ENCODE measurements at places on chromosomes 7 and 10. TPM values are rescaled to one million over a fixed set of nuclear protein-coding genes. Genes with fewer than 3 reads are reported as not detected.

The GPR146 gene
- 8.7 TPM for total RNA-seq

The ANKRD61 gene
- total RNA-seq = not detected

- H3K27ac ChIP-seq = no peak overlapping the region
- no peak for DNase-seq
- no peaks in the 10 kb centered on the region for H3K36me3 ChIP-seq
- H3K4me3 ChIP-seq = no peak overlapping the region
- H3K4me1 ChIP-seq = no peaks in the 10 kb centered on the region
Measured at GRCh38 chr10:101319241-101319915, 34.6 kb upstream of the BTRC start.

The CDHR3 gene
- 8.6 TPM for total RNA-seq

DNA sequence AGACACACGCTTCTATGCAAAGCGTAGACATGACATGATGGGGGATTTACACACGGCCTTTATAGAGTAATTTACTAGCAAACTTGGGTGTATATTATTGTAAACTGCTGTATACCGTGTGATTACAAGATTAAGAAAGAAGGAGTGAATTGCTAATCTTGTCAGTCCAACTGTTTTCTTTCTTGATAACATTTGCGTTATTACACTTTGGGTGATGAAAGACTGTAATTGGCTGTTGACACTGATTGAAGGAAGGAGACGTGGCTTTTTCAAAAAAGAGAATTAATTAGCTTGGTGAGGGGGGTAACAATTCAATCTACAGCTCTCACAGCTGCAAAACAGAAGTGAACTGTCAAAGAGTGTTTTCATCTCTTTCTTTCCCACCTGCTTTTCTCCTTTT is 32.7 kb downstream of the SLC35B4 start:
- no peak overlapping the region for H3K4me3 ChIP-seq
- no peaks in the 10 kb centered on the region for H3K4me1 ChIP-seq
- H3K27ac ChIP-seq = no peak overlapping the region
- no peaks in the 10 kb centered on the region for H3K36me3 ChIP-seq

GRCh38 chr10:2933071-2933470 is 134.3 kb upstream of the PFKP start:
- H3K36me3 ChIP-seq = no peaks in the 10 kb centered on the region
- no peak overlapping the region for H3K4me3 ChIP-seq
- no peak overlapping the region for H3K27ac ChIP-seq
- H3K27me3 ChIP-seq = no peaks in the 10 kb centered on the region

- no peaks in the 10 kb centered on the region for H3K36me3 ChIP-seq
- peak; percentile 50 for DNase-seq
- H3K27ac ChIP-seq = peak within 1 kb of the TSS; percentile 21
Measured at GRCh38 chr10:70478191-70479164, at the start of gene PALD1. TSS of gene PALD1 (plus strand) at chr10:70478767. CDS start at chr10:70525952, 47,185 bp downstream.
